ENCODE measurements at places on chromosomes 16 and 17.

DNA sequence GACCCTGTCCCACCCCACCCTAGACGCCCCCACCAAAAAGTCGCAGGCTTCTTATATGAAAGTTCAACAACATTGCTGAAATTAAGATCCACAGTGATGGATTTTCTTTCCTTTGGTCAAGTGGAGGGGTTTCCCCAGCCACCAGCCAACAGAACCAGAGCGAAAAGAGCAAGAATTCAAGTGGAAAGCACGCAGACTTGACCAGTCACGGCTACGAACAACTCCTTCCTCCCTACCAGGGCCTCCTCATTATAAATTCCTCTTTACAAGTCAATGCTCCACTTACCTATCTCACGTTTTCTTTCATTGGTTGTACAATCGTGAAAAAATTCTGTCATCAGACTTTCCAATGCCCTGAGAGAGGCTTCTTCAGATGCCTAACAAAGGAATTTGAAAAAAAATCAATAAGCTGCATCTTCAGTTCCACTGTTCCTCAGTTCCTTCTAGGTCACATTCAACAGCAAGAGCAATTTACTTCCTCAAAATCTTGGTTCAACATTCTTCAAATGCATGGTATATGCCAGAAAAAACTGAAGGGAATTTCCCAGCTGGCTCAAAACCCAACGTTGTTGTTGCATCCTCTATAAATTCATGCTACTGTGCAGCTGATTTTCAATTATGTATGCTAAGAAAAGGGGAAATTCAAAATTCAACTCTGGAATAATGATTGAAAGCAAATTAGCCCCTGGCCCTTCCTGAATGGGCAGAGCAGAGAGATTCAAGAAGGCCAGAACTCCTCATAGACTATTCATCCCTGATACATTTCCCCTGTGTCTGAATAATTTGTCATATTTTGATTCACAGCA, 30.9 kb downstream of the XPO6 start:
- no peak for DNase-seq

GRCh38 chr16:83134638-83135037, 507.9 kb downstream of the CDH13 start:
- DNase-seq: no peak

- no peak for DNase-seq
These were observed 448.5 kb downstream of the SOX9 start for GRCh38 chr17:72569148-72569946.

DNA sequence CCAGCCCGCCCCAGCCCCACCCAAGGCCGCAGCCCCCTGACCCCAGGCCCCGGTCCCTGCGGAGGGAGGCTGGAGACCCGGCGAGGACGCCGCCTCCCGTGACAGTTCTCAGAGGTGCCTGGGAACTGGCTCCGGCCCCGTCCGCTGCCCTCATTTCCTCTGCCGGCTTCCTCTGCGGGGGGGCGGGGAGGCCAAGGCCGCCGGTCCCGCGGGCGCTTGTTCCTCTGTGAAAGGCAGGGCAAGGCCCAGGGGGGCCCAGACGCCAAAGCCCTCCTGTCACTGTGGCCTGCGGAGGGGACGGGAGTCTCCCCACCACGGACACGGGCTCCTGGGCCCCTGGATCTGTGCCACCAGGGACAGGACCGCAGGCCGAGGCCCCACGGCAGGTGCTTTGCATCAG, 5.0 kb upstream of the PVALEF start:
- no peak for DNase-seq

DNA sequence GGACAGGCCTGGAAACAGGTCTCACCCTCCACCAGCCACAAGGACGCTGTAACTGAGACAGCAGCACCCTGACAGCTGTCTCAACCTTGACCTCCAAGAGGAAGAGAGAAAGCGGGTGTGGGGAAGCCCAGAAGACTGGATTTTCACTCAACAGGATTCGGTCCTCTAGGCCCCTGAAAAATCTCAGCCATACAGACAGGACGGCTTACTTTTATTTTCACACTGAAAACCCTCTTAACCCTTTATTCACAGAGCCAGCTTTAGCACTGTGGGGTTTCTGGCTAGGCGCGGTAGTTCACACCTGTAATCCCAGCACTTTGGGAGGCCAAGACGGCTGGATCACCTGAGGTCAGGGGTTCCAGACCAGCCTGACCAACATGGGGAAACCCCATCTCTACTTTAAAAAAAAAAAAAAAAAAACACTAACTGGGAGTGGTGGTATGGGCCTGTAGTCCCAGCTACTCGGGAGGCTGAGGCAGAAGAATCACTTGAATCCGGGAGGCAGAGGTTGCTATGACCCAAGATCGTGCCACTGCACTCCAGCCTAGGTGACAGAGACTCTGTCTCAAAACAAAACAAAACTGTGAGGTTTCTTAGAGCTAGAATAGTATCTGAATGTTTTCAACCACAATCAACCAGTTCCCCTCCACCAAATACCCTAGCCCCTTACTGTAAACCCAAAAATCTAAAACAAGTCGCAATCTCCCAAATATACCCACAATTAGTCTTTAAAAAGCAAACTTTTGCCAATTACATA, 5.3 kb downstream of the ANKRD11 start:
- no peak for DNase-seq

DNA sequence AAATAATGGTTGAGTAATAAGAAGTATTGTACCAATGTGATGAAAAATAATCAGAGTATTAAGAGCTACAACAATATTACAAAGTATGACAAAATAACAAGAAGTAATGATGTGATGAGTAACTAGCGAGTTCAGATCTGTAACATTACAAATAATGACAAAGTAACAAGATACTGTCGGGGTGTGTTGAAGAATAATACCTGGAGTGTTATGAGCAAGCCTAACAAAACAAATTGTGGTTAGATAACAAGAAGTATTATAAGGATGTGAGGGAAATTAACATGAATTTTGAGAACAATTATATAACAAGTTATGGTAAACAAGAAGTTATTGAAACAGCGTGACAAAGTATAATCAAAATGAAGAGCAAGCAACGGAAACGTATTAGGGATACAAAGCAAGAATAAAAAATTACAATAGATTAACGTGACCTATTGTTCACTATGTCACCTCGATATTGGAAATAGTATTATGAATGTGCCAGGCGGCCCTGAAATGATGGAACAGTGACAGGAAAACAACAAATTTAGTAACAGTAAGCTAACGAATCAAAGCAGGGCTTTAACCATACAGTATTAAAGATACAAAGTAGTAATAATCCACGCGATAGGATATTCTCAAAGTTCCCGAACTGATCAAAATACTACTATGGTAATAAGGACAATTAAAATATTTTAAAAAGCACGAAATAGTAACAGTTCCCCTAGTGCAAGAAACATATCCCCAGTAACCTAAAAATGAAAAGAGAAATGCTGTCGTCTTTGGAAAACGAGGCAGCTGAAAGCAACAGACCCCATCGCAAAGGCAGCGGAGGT, 1.6 kb downstream of the TBX4 start:
- DNase-seq: no peak

DNA sequence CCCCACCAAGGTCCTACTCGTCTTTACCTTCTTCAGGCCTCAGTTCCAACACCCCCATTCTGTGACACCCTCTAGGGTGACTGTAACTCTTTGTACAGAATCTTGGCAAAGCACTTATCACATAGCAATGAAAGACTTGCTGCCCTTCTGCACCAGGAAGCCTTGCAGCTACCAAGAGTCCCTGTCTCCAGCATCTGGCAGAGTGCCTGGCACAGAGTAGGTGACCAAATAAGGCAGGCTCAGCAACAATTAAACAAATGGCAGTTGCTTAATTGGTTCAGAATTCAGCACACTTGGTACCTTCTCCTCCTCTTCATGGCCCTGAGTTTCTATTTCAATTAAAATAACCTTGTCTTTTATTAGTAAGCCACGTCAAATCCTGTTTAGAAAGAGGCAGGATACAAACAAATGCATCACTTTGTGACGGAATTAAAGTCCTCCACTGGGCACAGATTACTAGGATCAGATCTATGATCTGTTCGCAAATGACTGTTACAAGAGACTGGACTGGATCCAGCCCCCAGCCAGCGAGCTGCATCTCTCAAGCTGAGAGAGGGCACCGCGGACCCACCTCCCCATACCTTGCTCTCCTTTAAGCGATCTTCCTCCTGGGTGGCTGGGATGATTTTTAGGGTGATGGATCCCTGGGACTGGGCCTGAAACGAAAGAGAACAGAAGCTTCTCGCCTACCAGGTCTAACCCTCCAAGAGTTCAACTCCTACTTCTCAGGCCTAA, 9.4 kb downstream of the MPP3 start:
- no peak for DNase-seq

- DNase-seq: no peak
These were observed 1.4 kb downstream of the CENPX start for GRCh38 chr17:82021107-82021899.

- no peak for DNase-seq
These were observed 14.9 kb downstream of the CMTM4 start for GRCh38 chr16:66681676-66682075.

Data from stimulated activated CD4-positive, alpha-beta T cell treated with anti-CD3 and anti-CD28 coated beads, Interleukin-4, amount 100 ng/mL, for 48 hours (primary cell).